ENCODE measurements at places on chromosomes 1 and 21.

DNA sequence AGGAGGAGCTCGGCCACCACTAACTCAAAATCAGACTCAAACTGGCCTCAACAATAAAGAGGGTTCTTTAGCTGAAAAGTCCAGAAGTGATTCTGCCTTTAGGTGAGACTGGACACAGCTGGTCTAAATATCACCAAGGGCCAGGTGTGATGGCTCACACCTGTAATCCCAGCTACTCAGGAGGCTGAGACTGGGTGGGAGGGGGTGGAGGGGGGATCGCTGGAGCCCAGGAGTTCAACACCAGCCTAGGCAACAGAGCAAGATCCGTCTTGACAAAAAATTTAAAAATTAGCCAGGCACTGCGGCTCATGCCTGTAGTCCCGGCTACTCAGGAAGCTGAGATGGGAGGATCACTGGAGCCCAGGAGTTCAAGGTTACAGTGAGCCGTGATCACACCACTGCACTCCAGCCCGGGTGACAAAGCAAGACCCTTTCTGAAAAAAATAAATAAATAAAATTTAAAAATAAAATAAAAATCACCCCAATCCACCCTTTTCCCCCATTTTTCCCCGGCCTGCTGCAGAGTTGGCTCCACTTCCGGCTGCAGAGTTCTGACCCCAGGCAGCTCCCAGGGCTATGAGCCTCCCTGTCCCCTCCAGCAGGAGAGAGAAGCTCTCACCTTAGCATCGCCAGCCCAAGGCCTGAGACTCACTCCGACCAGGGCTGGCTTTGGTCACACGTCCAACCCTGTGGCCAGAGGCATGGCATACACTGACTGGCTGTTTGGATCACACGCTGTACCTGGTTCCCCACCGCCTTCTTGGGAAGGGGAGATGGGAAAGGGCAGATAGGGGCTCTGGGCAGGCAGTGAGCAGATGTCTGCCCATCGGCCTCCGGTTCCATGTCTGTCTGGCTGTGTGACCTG, 87.3 kb upstream of the IFFO2 start:
- H3K4me1 ChIP-seq: peaks cover 4% of the 10 kb centered on the region
- no peak overlapping the region for H3K4me3 ChIP-seq
- no peak overlapping the region for H3K27ac ChIP-seq

- no peaks in the 10 kb centered on the region for H3K36me3 ChIP-seq
- H3K4me3 ChIP-seq: no peak overlapping the region
- no peak overlapping the region for H3K27ac ChIP-seq
- H3K27me3 ChIP-seq: no peaks in the 10 kb centered on the region
These were observed 31.6 kb downstream of the ADARB1 start for GRCh38 chr21:45105906-45106485.

- DNase-seq: no peak
- no peak overlapping the region for H3K27ac ChIP-seq
- no peak overlapping the region for H3K4me3 ChIP-seq
- no peaks in the 10 kb centered on the region for H3K36me3 ChIP-seq
- H3K27me3 ChIP-seq: no peaks in the 10 kb centered on the region
These were observed 2.4 kb upstream of the PDXK start for GRCh38 chr21:43716376-43717165.

DNA sequence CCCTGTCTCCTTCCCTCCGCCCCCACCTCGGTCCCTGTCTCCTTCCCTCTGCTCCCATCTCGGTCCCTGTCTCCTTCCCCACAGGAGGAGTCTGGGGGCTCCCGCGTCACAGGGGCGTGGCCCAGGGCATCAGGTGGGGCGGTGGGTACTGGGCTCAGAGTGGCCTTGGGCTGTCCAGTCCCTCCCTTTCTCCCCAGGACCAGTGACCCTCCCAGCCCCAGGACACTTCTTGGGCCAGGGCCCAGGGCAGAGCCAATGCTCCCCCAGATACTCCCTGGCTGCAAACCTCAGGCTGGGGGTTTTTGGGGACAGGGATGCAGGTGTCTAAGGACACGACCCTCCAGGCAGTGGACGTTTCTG, 6.8 kb upstream of the RNF223 start:
- DNase-seq: no peak
- H3K27me3 ChIP-seq: peaks cover 6% of the 10 kb centered on the region
- no peak overlapping the region for H3K27ac ChIP-seq
- peaks cover 22% of the 10 kb centered on the region for H3K36me3 ChIP-seq
- peaks cover 14% of the 10 kb centered on the region for H3K4me1 ChIP-seq
- H3K4me3 ChIP-seq: no peak overlapping the region

DNA sequence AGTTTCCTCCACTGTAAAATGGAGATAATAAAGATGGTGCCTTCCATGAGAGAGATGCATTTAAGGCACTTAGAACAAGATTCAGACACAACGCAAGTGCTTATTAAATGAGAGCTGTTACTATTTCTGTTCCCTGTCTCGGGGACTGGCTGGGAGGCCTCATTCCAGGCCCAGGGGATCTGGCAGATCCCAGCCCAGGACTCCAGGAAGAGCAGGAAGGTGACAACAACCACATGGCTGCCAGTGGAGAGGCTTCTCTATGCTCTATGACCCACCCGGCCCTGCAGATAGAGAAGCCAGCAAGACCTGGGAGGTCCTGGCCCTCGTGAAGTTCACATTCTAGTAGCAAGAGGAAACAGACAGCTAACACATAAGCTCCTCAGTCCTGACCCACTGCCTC, 175.5 kb downstream of the ACTL8 start:
- H3K36me3 ChIP-seq: no peaks in the 10 kb centered on the region
- no peak for DNase-seq
- peaks cover 11% of the 10 kb centered on the region for H3K4me1 ChIP-seq
- peaks cover 41% of the 10 kb centered on the region for H3K27me3 ChIP-seq

Data from suprapubic skin (tissue), 4 donors.